ENCODE measurements at places on chromosomes 5 and 9.

DNA sequence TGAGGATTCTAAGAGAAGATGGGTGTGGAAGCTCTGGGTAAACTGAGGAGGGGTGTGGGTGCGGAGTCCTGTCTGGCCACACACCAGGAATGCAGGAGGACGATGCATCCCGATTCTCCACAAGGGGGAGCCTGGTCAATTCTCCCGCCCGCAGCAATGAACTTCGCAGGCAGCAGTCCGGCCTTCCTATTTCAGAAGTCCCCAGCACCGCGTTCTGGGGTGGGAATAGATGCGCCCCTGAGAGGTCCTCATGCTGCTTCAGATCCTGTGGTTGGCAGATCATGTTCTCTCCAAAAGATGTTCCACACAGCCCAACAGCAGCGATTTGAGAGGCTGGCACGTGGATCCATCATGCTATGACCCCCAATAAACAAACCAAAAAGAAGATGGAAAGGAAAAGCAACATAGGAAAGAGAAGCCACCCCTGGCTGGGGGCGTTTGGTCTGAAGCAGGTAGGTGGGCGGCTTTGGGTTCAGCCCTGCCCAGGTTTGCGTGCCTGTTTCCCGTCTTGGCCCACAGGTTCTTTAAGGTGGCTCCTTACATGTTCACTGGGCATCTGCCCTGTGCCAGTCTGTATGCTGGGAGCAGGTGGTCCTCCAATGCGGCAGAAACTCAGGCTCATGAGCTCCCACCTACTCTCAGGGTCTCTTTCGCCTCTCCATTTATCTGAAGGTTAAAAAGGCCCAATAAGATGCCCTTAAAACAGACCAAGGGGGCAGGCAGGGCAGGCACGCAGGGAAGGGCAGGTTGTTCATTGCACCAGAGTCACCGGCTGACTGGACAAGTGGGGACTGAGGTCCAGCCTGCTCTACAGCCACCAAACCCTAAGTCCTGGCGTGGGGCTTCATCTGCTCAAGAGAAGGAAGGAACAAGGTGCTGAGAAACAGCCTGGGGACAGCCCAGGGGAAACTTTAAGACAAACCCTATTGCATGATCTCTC is 171.6 kb downstream of the PAX5 start:
- no peak for DNase-seq

DNA sequence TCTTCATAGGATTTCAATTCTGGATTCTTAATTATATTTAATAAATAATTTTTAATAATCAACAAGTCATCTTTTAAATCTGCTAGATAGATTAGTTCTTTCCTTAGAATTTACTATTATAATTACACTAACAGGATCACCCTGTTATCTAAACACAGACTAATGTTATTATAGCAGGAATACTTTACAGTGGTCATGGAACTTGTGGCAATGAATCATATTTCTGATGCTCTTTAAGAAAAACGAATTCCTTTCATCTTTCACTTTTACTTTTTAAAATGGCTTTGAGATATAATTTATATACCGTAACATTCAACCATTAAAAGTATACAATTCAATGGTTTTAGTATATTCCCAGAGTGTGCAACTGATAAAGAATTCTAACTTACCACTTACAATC is 29.7 kb upstream of the CDK5RAP2 start:
- no peak for DNase-seq

DNA sequence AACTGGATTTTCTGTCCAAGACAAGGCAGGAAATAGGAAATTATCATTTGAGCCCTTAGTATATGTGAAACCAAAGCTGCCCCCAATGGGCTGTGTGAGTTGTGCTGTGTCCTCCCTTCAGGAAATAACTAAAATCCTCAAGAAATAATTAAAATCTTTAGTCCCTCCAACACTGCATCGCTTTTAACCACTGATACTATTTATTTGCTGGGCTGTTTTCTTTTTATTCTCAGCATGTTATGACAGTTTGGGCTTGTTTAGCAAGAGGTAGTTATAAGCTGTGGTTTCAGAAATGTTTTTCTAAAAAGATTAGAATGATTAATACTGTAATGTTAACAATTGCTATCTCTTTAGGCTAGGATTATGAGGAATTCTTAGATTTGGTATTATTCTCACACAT is 187.0 kb upstream of the KCNN2 start:
- DNase-seq = no peak

DNA sequence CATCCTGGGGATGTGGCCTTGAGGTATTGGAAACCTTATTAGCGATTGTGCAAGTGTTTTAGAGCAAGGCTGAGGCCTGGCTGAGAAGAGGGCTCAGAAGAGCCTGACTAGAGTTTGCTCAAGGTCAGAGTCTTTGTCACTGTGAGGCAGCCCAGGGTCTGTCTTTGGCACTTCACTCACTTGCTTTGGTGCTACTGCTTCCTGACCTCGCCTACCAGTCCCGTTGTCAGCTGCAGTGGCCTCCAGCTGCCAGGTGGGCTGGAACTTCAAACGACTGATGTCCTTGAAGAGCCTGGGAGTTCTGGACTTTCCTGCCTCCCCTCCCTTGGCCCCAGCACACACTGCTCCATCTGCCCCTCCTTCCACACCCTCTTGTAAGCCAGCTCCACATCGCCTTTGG is 228.0 kb downstream of the SNX18 start:
- no peak for DNase-seq

DNA sequence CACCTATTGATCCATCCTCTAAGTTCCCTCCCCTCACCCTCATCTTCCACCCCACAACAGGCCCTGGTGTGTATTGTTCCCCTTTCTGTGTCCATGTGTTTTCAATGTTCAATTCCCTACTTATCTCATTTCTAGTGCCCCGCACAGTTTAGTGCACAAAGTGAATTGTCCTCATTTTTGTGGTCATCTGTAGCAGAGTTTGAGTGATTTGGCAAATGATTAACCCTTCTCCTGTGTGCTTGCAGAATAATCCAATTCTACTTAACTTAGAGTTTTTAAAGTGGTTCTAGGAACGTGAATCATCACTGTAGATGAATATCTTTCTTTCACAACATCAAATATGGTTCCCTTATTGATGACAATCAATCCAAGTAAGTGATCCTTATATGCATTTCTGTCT is 6.3 kb upstream of the HAPLN1 start:
- DNase-seq = no peak

DNA sequence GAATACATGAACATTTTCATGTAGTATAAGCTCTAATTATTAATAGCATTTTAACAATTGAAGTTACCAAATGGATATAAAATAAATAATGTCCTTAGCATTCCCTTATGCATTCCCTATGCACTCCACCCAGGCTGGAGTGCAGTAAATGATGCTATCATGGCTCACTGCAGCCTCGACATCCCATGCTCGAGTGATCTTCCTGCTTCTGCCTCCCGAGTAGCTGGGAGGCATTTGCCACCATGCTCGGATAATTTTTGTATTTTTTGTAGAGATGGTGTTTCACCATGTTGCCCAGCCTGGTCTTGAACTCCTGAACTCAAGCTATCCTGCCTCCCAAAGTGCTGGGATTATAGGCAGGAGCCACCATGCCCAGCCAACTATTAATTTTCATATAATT is 184.0 kb downstream of the PBX3 start:
- no peak for DNase-seq

- DNase-seq = no peak
Measured at GRCh38 chr5:140358738-140359310, 1.2 kb upstream of the SLC4A9 start.

- DNase-seq = no peak
Measured at GRCh38 chr9:27450752-27451151, 73.3 kb upstream of the IFNK start.

GRCh38 chr5:121634946-121635345 is 216.7 kb upstream of the FTMT start:
- no peak for DNase-seq

DNA sequence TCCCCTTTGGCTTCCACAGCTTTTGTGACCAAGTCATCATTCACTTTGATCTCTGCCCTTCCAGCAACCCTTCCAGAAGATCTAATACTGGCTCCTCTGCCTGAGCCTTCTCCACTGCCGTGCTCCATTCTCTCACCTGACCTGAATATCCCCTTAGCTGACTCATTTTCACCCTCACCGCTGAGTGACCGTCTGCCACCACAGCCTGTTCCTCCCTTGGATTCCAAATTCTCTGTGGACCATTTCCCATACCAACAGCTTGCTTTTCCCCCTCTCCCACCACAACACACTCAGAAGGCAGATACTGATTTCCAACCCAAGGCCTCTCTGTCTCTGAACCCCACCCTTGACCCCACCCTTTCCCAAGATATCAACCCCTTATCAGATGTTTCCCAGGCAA is 20.5 kb upstream of the SPATA31D1 start:
- no peak for DNase-seq

GRCh38 chr5:66701244-66701643 is 105.1 kb downstream of the MAST4 start:
- DNase-seq = no peak

DNA sequence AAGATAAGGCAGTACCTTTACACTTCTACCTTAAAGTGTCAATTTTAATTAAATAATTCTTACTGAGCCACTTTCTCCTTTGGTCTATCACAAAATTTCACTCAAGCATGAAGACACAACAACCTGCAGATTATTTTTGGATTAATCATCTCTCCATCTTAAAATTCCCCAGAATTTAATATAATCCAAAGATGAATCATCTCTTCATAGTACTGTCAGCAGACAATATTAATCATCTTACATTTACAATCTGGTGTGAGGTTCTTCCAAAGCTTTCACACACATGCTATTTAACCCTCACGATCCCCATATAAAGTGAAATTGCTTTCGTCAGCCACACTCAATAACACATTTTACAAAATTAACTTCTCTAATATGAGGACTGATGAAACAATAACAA is 43.0 kb downstream of the LHFPL2 start:
- DNase-seq = no peak

DNA sequence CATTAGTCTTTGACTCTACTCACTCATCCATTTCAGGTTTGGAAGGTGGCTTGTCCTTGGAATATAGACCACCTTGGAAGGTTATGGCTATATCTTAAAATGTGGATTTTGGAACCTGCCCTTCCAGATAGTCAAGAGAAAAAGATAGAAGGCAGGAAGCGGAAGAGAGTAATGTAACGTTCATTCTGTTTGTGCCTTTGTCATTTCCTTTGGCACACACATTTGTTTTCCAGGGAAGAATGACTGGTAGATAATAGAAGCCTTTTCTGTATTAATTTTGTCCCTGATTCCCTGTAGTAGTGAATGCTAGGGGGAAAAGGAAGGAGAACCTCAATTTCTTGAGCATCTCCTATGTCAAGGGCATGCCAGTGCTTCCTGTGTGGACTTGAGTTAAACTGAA is 54.7 kb downstream of the PPIC start:
- DNase-seq = no peak

DNA sequence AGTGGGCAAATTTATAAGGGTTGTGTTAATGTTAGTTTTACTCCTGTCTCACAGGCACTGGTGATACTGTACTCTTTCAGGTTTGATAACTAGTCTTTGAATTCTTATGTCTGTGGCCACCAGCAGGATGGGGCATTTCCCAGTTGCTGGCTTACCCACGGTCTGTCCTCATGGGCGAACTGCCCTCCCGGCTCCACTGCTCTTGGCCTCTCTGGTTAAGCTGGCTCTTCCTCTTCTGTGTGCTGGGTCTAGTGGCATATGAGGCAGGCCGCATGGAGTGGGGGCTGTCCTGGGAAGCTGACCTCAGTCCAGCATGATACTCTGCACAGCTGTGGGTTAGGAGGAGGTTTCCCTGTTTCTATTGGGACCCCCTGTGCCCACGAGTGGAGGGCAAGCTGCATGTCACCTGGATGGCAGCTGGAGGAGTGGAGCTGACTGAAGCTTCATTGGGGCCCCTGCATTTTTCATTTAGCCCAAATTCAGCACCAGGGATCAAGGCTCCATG is 19.5 kb downstream of the PHF2 start:
- DNase-seq = no peak

GRCh38 chr9:131302244-131303075 is 12.9 kb downstream of the PLPP7 start:
- DNase-seq = no peak

DNA sequence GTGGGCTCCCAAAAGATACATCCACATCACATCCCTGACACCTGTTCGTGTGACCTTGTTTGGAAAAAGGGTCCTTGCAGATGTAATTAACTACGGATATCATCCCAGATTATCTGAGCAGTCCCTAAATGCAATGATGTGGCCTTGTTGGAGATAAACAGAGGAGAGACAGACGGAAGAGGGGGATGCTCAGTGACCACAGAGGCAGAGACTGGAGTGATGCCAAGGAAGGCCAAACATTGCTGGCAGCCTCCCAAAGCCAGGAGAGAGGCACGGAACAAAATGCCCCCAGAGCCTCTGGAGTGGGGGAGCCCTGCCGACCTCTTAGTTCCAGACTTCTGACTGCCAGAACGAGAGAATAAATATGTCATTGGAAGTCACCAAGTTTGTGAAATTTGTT is 15.0 kb upstream of the VAV2 start:
- DNase-seq = no peak

DNA sequence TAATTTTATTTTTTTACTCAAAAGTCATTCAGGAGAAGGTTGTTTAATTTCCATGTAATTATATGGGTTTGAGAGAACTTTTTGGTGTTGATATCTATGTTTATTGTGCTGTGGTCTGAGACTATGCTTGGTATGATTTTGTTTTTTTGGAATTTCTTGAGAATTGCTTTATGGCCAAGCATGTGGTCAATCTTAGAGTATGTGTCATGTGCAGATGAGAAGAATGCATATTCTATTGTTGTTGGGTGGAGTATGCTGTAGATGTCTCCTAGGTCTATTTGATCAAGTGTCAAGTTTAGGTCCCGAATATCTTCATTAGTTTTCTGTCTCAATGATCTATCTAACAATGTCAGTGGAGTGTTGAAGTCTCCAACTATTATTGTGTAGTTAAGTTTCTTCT is 134.9 kb downstream of the HMHB1 start:
- DNase-seq = no peak

DNA sequence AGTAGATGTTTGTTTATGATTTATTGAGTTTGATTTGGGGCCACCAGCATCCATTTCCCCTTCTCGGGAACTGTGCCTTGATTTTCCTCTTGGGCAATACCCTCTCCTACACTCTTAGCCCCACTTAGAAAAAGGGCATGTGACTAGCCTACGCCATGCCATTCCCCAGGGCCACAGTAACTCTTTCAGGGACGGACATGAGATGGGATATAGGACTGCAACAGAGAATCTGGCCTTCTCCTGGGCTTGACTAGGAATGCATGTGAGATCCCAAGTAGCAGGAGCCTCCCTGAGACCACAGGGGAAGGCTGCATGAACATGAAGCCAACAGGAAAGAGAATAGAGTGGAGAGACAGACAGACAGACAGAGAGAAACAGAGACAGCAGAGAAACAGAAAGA is 30.7 kb upstream of the SPARC start:
- DNase-seq = no peak

GRCh38 chr5:139667730-139668063 is 19.5 kb downstream of the CXXC5 start:
- peak; percentile 27 for DNase-seq

- DNase-seq = no peak
Measured at GRCh38 chr9:23743036-23743435, 83.0 kb downstream of the ELAVL2 start.

- no peak for DNase-seq
Measured at GRCh38 chr9:126173929-126174328, 152.7 kb upstream of the MVB12B start.

DNA sequence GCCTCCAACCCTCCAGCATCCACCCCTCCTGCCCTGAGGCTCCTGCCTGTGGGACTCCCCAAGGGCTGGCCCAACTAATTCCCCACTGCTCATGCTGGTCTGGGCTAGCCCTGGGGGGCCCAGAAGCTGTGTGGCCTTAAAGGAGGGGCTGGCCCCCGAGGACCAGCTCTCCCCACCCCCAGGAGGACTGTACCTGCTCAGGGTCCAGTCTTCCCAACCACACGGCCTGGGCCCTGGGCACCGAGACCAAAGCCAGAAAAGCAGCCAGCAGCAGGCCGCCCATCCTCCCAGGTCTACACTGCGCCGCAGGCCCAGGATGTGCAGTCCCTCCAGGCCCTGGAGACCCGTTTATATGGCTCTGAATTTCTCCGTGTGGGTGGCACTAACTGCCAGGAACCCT is at the start of gene LCN6:
LCN6 (minus strand) TSS at position 325 of the 400 bp plus-strand sequence; CDS start at position 283, 42 bp downstream.
- no peak for DNase-seq
